Cardiac septum (tissue), 1 donor: ENCODE measurements at places on chromosomes 7 and 10. TPM values are rescaled to one million over a fixed set of nuclear protein-coding genes. Genes with fewer than 3 reads are reported as not detected.

- no peak for DNase-seq
Measured at GRCh38 chr7:135690566-135690965, 28.3 kb downstream of the STMP1 start.

- no peak for DNase-seq
Measured at GRCh38 chr10:106643473-106643872, 521.0 kb downstream of the SORCS1 start.

GRCh38 chr7:75639071-75639885, 99.5 kb downstream of the HIP1 start:
- no peak for DNase-seq

DNA sequence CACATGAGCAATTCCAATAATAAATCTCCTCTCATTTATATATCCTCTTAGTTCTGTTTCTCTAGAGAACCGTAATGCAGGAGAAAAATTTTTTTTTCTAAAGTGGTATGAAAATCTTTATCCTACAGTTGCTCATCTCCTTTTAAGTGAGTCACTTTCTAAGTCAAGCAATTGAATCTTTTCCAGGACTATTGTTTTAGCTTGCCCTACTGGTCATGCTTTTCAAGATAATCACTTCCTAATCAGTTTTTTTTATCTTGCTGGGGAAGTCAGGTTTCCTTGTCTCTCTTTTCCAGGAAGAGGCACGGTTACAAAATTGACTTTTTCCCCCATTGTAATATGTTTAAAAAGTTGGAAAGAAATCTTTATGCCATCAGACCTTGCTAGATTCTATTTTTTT, 44.0 kb downstream of the INPP5F start:
- no peak for DNase-seq

- DNase-seq = no peak
Measured at GRCh38 chr10:119441921-119442757, 100.4 kb downstream of the RGS10 start.

DNA sequence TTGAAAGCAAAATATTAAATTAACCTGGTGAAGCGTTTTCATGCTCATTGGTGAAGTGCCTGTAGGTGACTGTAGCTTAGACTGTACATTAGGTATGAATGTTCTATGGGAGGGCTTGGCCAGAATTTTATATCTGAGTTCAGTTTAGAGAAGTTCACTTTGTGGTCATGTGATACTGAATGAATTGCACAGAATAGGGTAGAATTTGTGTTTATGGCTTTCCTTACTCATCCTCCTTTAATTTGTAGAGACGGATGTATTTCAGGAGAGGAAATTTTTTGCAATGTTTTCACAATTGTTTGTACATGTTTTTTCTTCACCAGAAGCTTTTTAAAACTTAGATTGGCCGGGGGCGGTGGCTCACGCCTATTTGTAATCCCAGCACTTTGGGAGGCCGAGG, 32.3 kb downstream of the REEP3 start:
- no peak for DNase-seq

DNA sequence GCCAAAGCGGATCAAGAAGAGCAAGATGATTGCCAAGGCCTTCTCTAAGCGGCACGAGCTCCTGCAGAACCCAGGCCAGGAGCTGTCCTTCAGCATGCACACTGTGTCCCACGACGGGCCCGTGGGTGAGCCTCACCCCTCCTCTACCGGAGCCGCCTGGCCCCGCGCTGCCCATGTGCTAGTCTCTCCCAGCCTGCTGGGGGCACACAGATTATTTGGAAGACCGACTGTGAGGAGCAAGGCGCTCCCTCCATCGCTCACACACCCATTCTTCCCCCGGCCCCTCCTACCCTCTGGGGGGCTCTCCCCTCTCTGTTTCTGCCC, 13.9 kb upstream of the AHCYL2 start:
- DNase-seq = no peak

GRCh38 chr10:11020548-11020942, 2.9 kb downstream of the CELF2 start:
- no peak for DNase-seq

DNA sequence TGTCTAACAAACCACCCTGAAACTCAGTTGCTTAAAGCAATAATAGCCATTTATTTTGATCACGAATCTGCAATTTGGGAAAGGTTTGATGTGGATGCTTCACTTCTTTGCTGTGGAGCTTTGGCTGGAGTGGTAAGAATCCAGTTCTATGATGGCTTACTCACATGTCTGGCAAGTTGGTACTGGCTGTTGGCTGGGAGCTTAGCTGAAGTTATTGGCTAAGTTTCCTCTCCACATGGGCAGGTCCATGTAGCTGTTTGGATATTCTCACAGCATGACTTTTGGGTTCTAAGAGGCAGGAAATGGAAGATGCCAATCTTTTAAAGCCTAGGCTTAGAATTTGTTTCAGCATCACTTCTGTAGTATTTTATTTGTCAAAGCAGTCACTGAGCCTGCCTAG, 277.6 kb upstream of the NRP1 start:
- no peak for DNase-seq

GRCh38 chr7:114432061-114432460, 17.4 kb downstream of the FOXP2 start:
- no peak for DNase-seq

- DNase-seq = no peak
Measured at GRCh38 chr7:19377611-19378344, 232.6 kb upstream of the FERD3L start.

- no peak for DNase-seq
Measured at GRCh38 chr7:28502408-28502807, 90.1 kb downstream of the CREB5 start.

- DNase-seq = no peak
Measured at GRCh38 chr10:16063350-16063749, 203.0 kb upstream of the MINDY3 start.

DNA sequence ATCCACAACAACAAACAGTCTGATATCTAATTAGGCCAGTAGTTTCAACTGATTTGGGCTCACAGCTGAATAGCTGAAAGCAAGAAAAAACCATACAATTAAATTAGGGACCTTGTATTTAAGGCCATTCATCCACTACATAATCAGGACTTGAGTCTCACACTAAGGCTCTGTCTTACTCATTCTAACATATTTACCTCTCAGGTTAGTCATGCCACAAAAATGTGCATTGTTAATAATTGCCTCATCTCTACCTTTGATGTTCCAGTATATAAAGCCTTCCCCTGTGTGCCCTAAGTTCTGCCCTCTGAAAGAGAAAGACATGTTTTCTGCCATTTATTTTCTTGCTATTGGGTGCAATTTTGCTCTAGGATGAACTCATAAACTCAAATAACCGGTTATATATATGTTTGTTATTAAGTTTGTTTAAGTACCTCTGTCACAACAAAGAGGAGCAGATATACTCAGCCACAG, 5.3 kb upstream of the C1GALT1 start:
- DNase-seq = no peak

- DNase-seq = no peak
Measured at GRCh38 chr10:114868870-114869519, 47.4 kb downstream of the FHIP2A start.

GRCh38 chr7:156000601-156001396, 188.5 kb upstream of the SHH start:
- DNase-seq = no peak

- no peak for DNase-seq
Measured at GRCh38 chr10:111018021-111018420, 58.8 kb upstream of the ADRA2A start.

DNA sequence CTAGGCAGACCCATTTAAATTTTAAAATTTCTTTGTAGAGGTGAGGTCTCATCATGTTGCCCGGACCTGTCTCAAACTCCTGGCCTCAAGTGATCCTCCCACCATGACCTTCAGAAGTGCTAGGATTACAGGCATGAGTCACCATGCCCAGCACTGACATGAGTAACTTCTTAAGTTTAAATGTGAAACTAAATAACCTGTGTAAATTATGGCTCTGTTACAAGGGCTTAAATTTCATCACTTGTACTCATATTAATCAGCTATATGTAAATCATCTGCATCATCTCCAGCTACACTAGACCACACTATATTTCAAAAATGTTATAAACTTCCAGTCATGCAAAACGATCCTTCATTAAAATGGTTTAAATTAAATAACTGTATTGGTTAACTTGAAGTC, 56.1 kb downstream of the ATAD1 start:
- no peak for DNase-seq

DNA sequence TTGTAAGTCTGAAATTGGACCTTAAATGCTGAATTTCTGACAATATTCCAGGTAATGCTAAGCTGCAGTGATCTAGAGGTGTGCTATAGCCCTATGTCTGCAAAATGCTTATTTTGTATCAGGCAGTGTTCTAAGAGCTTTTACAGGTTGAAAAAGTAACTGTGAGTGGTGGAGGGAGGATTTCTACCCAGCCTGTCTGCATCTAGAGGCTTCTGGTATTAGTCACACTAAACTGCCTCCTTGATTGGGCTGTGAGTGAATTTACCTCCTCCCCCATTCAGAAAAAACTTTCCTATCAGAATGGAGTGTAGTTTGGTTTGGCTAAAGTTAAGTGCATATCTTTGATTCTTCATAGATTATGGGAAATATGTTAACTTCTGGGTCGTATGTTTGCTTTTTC, 56.8 kb downstream of the BBS9 start:
- DNase-seq = no peak

DNA sequence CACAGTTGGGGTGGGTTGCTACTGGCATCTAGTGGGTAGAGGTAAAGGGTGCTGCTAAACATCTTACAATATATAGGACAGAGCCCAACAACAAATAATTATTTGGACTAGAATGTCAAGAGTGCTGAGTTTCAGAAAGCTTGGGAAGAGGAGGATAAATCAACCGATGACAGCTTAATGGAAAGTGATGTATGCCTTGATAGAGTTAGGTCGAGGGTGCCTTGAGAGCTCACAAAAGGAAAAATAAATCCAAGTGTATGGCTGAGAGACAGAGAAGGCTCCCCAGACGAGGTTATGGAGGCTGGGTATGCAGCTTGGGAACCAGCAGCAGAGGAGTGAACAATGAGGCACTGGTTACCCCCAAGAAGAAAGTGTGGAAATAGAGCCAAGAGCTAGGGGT, 211.1 kb downstream of the HDAC9 start:
- DNase-seq = no peak

DNA sequence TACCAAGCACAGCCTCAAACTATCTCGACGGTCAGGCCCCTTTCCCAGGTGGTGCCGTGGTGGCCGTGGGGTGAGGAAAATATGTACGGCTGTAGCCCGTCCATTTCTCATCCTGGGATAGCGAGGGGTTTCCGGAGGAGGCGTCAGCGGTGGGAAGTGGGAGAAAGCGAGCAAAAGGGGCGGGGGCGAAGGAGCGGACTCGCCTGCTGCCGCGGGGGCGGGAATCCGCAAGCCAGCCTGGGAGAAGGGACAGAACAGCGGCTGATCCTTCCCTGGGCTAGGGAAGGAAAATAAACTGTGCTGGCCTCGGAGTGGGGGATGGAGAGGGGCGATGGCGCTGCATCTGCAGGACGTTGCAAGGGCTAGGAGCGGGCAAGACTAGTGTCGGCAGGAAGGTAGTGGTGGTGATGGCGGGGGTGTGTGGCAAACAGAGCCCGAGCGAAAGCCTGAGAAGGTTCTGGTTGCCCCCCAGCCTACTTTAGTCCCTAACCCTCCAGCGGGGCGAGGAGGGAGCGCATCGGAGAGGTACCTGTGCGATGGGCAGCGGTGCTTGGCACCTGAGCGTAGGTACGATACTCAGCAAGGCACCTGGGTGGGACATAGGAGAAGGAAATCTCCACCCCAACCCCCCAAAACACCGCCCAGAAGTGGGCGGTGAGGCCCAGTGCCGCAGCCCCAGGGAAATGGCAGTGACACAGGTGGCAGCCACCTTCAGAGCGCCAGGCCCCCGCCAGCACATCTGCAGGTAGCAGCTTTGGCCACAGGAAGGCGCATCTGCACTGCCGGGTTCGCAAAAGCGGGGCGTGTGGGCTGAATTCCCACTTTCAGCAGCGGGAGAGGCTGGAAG, 49.9 kb upstream of the STEAP1B start:
- DNase-seq = no peak

GRCh38 chr10:50416181-50416824, 165.0 kb upstream of the ASAH2 start:
- DNase-seq = no peak

GRCh38 chr10:116208956-116209567, 63.9 kb downstream of the GFRA1 start:
- no peak for DNase-seq

- DNase-seq = no peak
Measured at GRCh38 chr10:4250587-4250887, 465.5 kb upstream of the KLF6 start.

GRCh38 chr7:7207876-7208275, 25.5 kb downstream of the C1GALT1 start:
- no peak for DNase-seq

- no peak for DNase-seq
Measured at GRCh38 chr7:123717689-123718088, 31.1 kb downstream of the WASL start.

GRCh38 chr10:14749070-14749809, 25.5 kb downstream of the FAM107B start:
- no peak for DNase-seq

GRCh38 chr10:61929555-61929954, 28.1 kb downstream of the ARID5B start:
- no peak for DNase-seq

DNA sequence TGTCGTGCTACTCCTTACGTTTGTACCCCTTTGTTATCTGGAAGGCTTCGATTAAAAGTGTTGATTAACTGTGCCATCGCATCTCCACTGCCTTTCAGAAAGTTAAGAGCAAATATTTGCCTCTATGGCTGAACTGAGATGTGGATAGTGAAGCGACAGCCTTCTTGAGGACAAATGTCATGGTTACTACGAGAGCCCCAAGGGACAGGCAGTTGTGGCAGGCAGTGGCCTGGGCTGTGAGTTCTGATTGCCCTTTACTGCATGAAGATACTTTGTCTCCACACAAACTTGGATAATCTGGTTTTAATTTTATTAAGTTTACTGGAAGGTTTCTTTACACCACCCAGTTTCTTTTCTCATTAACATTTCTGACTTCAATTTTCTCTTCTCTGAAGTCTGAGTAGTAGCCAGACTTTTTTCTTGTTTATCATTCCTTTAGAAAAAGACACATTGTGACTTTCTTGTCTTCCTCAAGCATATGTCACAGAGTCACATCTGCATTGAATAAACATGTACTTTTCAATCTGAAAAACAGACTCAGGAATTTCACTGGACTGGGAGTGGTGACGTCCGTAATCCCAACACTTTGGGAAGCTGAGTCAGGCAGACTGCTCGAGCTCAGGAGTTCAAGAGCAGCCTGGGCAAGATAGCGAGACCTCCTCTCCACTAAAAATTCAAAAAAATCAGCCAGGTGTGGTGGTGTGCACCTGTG, 1.5 kb downstream of the TAS2R41 start:
- no peak for DNase-seq

- DNase-seq = no peak
Measured at GRCh38 chr10:58027426-58027825, 240.3 kb downstream of the IPMK start.

- no peak for DNase-seq
Measured at GRCh38 chr10:99870123-99870730, 87.8 kb downstream of the ABCC2 start.

SPDYE2B gene
- total RNA-seq = not detected

CLDN3 gene
- total RNA-seq = not detected

CPVL gene
- total RNA-seq = 86.9 TPM

ASB15 gene
- total RNA-seq = 20.0 TPM

FAM131B gene
- total RNA-seq = 0.19 TPM

CDHR1 gene
- total RNA-seq = 1.3 TPM

ARPC1B gene
- 40.4 TPM for total RNA-seq

SAP25 gene
- total RNA-seq = not detected

RBP3 gene
- total RNA-seq = not detected
